ENCODE measurements at places on chromosomes 2 and 18.
A peak's percentile ranks its signal among the peaks of the same experiment; 100 is the strongest.

DNA sequence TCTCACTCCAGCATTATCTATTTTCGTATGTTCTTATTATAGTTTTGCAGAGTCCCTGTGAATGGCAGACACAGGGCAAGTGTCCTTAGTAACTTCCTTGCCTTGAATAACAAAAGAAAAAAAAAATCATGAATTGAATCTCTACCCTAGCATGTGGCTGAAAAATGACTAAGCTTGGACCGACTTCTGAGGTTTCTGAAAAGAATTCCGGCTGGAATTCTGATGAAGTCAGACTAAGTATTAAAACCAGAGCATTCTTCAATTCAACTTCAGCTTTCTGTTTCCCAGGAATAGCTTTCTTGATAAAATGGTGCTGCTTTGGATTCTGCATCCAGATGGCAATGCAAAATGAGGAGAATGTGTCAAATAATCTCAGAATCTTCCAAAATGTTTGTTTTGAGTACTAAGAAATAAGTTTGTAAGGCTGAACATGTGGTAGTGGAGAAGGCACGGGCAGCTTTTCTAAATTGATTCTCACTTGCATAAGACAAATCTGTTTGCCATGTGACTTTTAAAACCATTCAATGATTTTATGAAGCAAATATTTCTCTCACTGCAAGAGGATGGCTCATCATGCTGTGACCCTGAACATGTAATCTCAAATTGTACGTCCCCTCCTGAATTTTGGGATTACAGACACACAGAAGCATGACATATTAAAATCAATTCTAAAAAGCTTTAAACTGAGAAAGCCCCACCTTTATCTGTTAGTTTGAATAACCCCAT, 1462.8 kb upstream of the LRRTM1 start:
- DNase-seq: no peak

- no peak for DNase-seq
Observed at GRCh38 chr2:61493523-61493942, 22.6 kb upstream of the USP34 start.

- no peak for DNase-seq
Observed at GRCh38 chr2:172153757-172154156, 51.1 kb upstream of the DLX2 start.

- no peak for DNase-seq
Observed at GRCh38 chr18:57435846-57436190, 644 bp downstream of the ONECUT2 start.

- DNase-seq: no peak
Observed at GRCh38 chr2:237435844-237436587, 22.1 kb upstream of the COL6A3 start.

DNA sequence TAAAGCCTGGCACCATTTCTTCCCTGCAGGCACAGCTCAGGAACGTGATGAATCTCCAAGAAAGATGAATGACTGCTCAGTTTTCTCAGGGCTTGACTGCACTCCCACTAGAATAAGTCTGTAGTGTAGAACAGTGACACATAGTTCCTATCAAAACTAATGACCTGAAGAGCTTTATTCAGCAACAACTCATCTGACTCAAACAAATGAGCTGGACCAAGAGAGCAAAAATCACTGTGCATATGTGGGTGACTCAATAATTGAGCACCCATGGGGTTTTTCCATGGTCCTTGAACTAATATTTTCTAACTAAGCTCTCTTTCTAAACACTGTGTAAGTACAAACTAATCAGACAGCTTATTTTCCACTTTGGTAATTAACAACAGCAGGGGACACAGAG, 61.1 kb upstream of the XDH start:
- DNase-seq: no peak

GRCh38 chr18:14746897-14747296, 1.1 kb upstream of the ANKRD30B start:
- DNase-seq: no peak

DNA sequence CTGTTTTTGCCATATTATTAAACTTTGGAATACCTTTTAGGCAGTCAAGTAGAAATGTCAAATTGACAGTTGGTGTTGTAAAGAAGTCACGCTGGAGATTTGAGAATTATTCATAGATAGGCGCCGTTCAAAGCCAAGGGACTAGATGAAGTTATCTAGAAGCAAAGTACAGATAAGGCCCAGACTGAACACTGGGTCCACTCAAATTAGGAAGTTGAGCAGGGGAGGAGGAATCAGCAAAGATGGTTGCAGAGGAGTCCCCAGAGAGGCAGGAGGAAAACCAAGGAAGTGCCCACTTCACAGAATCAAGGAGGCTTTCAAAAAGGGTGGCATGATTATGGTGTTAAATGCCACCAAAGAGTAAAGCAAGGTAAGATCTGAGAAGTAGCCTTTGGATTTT, 9.6 kb upstream of the ALS2 start:
- no peak for DNase-seq

- no peak for DNase-seq
Observed at GRCh38 chr2:168758970-168759820, 43.2 kb upstream of the NOSTRIN start.

- no peak for DNase-seq
Observed at GRCh38 chr2:55097082-55097460, 46.8 kb upstream of the RTN4 start.

DNA sequence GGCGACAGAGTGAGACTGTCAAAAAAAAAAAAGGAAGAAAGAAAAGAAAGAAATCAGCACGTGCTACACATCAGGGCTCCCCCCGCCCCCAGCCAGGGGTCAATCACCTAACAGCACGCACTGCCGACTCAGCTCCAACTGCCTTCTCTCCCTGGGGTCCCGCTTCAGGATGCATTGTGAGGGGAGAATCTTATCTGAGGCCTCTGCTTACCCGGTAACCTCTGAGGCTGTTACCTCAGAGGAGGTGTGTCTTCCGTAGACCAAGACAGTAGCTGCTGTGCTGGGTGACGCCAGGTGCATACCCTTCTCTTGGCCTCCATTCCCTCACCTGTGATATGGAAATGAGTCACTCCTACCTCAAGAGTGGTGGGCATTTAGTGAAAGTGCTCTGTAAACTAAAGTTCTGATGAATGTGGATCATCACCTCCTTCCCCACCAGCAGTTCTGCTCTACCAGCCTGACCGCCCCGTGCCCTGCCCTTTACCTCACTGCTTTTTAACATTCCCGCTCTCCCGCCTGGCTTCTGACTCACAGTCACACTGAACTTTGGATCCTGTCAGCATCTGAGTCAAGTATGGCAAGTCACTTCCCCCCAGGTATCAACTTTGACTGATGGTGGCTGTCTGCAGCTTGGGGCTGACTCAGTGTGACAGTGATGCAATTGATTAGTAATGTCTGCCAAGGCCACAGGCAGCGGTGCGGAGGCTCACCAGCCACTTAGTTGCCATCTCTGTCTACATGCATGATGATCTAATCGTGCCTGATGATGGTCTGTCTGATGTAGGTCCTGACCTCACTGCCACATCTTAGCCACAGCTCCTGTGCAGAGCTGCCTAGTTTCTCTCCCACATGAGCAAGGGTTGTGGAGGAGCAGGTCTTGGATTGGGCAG, 20.1 kb downstream of the ARID5A start:
- DNase-seq: peak; percentile 92

DNA sequence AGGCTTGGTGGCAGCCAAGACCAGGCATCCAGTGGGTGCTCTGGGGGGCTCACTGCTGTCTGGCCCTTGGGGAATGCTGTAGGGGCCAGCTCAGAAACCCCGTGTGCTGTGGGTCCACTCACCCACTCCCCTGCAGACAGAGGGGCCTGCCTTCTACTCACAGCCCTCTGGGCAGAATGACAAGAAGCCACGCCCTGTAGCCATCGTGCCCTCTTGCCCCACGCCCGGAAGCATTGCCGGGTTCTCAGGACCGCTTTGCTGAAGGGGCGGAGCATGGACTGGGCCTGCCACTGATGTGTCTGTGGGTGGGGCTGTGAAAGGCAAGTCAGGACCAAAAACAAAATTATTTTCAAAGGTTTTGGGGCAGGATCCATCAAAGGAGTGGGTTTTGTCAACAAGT, 27.8 kb downstream of the GLI2 start:
- DNase-seq: no peak

DNA sequence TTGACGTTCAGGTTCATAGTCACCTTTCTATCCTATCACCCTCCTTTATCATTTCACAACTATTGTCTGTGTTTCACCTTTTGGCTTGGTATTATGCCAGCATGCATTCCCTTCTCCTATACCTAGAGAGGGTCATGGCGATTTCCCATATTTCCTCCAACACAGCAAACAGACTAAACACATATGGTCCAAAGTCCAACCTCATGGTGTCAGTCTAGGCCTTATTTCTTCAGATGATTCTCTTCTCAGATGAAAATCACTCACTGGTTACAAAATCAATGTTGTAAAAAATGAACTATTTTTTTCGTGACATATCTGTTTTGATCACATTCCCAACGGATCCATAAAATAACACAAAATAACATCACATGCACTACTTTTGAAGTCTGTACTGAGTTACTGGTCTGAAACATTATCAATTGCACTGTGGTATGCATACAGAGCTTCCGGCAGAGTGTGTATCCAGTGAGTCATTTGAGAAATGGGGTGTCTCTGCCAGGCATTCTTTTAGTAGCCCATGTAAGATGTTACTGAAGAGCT, 204.8 kb upstream of the GALNT5 start:
- no peak for DNase-seq

GRCh38 chr2:39875182-39875913, 96.3 kb upstream of the THUMPD2 start:
- DNase-seq: no peak

DNA sequence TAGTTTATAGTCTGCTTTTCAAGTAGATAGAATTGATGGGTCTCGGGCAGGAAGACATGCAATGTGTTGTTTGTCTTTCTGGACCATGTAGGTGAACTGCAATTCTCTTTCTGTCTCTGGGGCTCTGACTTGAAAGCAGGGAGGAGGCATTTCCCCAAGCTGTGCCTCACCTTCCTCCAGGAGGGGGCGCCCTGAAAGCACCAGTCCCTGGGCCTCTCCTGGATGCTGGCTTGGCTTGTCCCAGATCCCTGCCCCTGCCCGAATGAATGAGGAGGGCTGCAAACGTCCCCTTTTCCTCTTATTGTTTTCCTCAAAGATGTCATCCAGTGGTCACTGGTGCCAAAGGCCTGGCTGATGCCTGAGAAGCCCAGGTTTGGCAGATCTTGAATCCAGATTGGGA, 270.6 kb downstream of the CELF4 start:
- DNase-seq: no peak

DNA sequence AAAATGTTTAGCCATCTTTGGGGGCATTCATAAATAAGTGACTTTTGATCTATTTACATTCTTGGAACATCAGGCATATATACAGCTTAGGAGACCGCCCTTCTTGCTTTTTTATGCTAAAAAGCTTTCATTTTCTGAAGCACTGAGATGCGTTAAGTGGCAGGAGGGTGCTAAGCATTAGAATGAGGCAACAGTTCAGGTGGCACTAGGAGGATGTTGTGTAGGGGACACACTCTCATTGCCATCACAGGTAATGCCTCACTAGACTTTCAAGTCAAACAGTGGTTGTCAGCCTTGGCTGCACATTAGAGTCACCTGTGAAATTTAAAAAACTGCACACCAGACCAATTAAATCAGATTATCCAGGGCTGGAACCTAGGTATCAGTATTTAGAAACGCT, 39.1 kb downstream of the EHBP1 start:
- no peak for DNase-seq

DNA sequence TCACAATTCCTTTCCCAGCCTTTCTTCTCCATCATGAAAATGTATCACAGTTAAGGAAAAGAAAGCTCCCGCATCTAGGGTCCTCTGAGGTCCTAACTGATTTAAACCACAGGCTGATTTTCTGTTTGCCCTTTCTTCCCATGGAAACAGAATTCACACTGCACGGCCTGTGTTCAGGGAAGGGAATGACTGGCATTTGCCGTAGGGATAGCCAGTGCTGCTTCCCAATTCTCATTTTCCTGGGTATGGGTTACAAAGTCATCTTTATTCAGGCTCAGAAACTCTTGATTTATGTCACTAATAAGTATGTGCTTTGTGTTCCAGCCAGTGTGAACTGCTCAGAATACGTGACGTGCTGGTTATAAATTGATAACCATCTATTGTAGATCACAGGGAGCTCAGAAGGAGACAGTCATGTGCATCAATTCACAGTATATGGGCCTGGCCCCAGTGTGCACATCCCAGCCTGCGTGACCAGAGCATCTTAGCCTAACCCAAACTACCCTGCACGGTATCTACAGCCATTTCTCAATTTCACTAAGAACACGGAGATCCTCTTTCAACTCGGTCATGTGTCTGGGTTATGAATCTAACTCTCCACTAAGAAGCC, 163.3 kb downstream of the LRRC30 start:
- no peak for DNase-seq

- no peak for DNase-seq
Observed at GRCh38 chr2:68877079-68877772, 6.0 kb upstream of the BMP10 start.

DNA sequence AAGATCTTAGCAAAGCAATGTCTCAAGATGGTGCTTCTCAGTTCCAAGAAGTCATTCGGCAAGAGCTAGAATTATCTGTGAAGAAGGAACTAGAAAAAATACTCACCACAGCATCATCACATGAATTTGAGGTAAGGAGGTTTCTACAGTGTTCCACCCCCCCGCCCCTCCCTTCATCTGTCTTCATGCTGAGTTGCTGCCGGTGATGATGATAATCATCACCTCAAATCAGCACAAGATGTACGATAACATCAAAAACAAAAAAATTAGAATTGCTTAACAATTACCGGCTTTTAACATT, 14.6 kb downstream of the UGP2 start:
- no peak for DNase-seq

- DNase-seq: no peak
Observed at GRCh38 chr2:26118682-26119081, 54.2 kb upstream of the GAREM2 start.

DNA sequence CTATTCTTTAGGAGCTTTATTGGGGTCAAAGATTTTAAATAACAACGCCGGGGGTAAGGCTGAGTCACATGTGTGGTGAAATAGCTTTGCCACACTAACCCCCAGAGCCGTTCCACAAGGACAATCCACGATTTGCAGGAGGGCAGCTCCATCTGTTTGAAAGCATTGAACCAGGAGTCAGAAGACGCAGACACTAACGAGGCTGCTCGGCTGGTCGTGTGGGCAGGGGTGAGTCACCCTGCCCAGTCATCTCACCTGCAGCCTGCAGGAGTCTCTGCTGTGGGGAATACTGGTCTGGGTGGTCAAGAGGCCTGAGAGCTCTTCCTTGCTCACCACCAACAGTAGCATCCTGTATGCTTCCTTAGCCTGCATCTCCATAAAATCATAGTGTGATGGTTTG, 149.2 kb upstream of the NCK2 start:
- DNase-seq: no peak

- no peak for DNase-seq
Observed at GRCh38 chr2:56128235-56128634, 55.6 kb upstream of the CCDC85A start.

Data from CD14-positive monocyte (primary cell).